ENCODE measurements at places on chromosomes 2 and 18.

- no peak for DNase-seq
Measured at GRCh38 chr18:38007676-38008330, 442.2 kb upstream of the CELF4 start.

DNA sequence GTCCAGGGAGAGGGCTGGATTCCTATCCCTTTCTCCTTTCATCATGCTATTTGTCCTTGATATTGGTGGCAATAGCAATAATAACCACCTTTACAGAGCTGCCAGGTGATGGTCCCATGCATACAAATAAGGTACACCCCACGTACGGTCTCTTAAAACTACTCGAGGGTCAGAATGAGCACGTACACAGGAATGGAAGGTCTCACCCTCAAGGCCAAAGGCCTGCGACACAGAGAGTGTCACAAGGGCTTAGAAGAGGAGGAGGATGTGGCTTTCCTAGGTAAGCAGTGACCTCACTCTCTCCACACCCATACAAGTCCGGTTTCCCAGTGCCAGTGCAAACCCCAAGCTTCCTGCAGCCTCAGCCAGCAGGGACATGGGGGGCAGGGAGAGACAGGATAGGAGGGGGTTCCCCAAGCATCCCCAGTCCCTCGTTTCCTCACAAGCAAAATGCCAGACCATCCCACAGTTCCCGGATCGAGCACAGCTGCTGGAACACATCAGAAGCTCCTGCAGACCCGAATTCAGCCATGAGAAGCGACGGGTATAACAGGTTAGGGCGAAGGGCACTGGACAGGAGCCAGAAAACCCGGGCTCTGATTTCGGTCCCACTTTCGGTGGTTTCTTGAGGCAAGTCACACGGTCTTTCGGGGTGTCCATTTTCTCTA lies 49.2 kb downstream of the PLB1 start:
- DNase-seq = no peak

- DNase-seq = no peak
Measured at GRCh38 chr18:58697146-58697545, 25.9 kb downstream of the MALT1 start.

DNA sequence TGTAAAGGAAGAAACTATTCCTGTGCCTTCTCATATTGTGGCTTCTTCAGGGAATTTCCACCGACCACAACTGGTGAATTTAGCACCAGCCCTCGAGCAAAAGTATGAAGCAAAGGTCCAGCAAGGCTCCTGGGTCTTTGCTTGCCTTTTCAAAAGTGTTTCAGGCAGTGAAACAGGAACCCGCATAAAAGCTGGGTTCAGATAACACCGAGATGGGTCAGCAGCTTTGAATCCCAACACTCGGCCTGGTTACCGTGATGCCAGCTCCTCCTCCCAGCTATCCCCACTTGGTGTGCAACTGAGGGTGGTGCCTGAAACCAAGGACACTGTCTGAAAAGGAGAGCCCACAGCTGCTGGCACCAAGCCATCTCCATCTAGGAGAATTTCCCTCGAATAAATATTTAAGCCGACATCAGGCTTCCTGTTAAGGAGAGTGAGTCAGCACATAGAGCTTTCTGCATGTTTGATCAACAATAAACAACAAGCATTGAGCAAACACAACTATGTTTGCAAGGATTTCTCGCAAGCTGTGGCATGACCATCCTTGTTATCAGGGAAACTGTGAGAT lies 69.5 kb downstream of the ANTXR1 start:
- DNase-seq = no peak

DNA sequence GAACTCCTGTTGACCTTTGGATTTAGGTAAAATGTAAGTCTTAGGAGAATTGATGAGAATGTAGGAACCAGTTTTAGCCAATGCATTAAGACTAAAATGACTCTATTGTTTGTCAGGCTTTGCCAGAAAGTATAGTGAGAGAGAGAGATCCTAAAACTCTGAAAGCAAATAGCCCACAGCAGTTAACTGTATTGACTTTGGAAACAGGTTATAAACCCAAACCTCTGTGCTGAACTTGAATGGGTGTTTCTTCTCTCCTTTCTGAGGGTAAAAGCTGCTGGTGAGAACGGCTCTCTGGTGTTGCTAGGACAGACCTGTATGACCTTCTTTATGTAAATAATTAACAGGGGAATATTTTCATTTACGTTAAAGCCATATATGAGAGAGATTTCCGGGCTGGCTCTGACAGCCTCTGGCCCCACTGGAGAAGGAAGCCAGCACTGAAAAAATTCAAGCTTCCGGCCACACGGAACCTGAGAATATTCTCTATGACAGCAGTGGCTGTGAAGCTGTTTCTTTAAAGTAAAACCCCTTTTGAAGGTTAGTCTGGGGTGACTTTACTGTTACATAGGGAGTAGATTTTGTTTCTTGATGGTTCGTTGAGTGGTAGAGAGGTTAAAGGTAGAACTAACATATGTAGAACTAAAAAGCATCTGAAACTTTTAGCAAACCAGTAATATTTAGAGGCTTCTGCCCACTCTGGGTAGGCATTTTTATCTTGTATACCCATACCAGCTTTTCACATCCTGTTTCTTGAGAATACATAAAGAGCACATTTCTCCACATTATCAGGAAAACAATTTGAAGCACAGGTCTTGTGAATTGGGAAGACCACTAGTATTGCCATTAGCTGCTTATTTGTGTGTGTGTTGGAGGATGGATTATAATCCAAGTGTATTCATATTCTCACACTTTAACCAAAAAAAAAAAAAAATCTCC lies 123.8 kb downstream of the SPTBN1 start:
- no peak for DNase-seq

DNA sequence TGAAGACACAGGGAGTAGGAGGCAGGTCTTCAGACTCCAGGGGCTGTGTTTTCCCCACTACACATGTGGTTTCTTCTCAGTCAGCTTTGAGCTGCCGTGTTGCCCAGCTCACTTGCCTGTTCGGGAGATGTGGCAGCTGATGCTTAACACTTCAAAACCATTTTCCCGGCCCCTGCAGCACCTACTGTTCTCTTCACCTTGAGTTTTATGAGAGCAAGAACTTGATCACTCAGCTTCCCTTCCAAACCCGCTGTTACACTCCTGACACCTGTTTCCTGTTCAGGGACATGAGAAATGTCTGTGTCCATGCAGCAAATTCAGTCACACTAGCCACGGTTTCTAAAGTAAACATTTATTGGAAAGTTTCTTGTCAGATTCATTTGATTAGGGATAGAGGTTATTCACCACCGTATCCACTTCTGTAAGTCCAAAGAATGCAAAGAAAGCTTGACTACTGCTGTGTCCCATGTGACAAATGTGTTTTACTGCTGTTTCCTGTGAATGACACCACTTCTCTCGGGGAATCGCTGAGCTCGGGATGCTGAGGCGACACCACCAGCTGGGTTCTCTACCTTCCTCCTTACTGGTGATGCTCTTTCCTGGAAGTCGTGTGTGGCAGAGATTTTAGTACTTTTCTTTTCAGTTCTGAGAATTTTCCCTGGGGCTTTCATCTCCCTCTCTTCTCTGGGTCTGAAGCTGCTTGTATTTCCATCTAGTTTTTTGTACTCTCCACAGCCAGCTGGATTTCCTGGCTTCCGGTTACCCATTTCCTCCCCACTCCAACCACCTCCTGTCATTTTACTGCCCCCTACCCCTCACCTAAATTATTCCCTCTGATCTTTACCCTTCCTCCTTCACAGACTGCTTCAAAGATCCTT lies 91.7 kb downstream of the KLF7 start:
- no peak for DNase-seq

- DNase-seq = no peak
Measured at GRCh38 chr18:62784966-62785413, 69.6 kb downstream of the PHLPP1 start.

DNA sequence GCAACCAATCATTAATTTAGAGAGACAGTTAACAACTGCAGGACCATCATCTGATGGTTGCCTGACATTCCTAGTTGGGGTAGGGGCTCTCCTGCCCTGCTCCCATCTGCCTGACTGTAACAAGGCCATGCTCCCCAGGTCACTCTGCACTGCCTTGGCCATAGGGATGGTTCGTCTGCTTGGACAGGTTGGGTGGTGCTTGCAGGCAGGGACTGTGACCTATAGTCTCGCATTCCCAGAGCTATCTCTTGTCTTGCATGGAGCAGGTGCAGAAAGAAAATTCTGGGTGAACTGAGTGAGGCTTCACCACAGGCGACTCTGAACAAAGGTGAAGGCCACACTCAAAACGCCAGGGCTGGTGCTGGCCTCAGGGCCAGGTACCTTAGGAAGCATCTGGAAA lies 64.7 kb downstream of the EMILIN2 start:
- DNase-seq = no peak

DNA sequence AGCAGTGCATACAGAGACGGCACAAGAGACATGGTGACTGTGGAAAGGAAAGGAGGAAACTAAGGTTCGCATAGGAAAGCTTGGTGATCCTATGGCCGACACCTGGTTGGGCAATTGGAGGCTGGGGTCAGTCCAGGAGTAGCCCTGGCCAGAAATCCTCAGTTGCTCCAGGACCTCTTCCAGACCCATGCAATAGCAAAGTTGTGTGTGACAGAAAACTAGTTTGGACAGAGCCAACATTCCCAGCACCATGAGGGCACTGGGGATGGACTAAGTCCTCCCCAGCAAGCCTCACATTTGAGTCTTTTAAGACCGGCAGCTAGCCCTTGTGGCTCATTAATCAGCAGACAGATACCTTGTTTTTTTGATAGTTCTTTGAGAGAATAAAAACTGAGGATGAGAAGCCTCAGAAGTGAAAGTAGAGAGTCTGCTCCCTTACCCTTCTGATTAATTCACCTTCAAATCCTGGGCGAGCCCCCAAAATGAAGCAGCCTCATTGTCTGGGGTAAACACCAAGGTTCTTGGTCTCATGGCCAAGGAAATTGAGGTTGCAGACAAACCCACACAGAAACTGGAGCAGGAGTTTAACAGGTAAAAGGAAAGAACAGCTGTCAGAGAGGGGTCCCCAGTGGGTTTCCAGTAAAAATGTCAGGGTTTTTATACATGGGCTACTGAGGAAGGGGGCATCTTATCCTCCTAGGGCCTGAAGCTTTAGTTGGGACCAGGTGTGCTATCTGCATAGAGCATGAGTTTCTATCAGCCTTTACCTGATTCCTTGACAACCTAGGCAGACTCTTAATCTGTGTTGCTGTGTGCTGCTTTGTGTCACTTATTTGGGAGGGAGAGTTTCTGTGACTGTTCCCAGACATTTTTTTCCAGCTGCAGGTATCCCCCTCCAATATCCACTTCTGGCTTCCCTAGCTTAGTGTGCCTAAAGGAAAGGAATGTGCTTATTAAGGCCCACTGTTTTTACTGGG lies 39.1 kb downstream of the STK17B start:
- DNase-seq = no peak

- DNase-seq = no peak
Measured at GRCh38 chr2:219576505-219577388, 4.6 kb downstream of the INHA start.

DNA sequence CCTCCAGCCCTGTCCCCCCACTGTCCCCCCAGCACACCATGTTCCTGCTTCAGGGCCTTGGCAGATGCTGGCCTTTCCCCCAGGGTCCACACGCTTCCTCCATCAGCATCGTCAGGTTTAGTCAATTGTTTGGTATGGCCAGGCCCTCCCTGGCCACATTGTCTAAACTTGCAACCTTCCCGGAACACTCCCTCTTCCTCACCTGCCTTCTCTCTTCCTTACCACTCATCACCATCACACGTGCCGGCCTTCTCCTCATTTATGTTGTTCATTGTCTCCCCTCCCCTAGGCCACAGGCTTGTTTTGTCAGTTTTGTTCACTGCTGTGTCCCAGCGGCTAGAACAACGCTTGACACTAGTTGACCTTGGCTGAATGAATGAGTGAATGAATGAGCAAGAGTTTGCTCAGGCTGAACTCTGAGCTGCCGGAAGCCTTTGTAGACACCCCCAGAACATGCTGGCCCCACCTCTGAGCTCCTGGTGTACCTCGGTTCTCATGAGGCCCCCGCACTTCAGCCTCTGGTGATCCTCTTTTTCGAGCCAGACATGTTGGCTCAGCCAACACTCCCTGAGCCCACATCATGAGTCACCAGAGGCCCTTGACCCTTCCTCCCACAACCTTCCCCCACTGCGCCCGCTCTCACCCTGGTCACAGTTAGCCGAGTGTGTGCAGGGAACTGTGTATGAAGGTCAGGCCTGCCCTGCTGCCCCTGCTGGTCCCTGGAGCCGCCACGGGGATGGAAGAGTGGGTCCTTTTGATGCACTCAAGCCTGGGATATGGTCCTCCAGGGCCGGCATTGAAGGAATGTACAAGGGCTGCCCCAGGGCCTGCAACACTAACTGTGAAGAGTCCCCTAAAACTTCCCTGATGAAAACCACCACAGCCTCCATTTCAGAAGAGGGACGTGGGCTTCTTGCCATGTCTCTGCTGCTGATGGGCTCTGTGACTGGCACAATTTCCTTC lies 57.5 kb downstream of the HS1BP3 start:
- DNase-seq = no peak

- no peak for DNase-seq
Measured at GRCh38 chr18:5914951-5915350, 19.6 kb upstream of the TMEM200C start.

DNA sequence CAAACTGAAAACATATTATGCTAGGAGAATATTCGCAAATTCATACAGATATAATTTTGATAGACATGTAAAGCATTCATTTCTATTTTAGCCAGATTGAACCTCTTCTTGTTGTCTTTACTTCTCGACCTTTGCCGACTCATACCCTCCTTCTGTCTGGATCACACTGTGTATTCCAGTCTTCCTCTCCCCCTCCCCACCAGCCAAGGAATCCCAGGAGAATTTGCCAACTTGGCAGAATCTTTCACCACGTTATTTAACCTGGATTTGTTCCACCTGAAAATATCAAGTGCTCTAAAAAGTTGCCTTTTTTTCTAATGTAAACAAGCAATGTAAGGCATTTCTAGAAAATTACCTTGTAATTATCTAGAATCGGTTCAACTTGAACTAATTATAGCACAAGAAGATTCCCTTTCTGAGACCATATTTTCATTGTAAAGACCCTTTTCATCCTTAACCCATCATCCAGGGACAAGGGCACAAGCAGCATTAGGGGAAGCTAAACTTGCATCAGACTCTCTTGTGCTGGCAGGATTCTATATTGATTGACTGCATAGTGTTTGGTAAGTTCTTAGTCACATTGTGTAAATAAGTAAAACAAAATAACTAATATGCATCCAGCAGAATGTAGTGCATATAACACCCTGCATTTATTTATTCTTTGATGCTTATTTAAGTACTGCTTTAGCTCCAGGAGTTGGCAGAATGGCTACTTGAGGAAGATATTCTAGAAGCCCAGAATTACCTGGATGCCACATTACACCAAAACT lies 1328.7 kb upstream of the NXPH2 start:
- DNase-seq = no peak

DNA sequence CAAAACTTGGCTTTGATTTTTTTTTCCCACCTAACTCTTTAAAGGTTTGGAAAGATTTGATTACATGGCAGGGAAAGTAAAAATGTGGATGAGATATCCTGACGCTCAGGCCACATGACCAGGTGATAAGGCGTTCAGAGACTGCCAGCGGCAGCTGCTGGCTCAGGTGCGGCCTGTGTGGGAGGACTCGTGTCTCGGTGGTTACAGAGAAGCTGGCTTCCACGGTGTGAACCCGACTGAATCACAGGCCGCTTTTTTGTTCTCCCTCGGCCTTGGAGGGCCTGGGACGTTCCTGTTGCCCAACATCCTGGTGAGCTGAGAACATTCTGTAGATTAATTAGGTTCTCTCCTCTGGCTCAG lies 124.2 kb upstream of the ZNF516 start:
- no peak for DNase-seq

Measured in stimulated activated CD8-positive, alpha-beta memory T cell treated with anti-CD3 and anti-CD28 coated beads, Interleukin-15, amount 100 ng/mL, for 24 hours (primary cell).